CD4-positive, alpha-beta T cell treated with Interleukin-17A for 4 hours (primary cell): ENCODE measurements at places on chromosomes 16 and 17.

GRCh38 chr17:72399608-72400487, 279.0 kb downstream of the SOX9 start:
- DNase-seq, result no peak

GRCh38 chr16:84271866-84272265, 22.8 kb upstream of the WFDC1 start:
- no peak for DNase-seq

DNA sequence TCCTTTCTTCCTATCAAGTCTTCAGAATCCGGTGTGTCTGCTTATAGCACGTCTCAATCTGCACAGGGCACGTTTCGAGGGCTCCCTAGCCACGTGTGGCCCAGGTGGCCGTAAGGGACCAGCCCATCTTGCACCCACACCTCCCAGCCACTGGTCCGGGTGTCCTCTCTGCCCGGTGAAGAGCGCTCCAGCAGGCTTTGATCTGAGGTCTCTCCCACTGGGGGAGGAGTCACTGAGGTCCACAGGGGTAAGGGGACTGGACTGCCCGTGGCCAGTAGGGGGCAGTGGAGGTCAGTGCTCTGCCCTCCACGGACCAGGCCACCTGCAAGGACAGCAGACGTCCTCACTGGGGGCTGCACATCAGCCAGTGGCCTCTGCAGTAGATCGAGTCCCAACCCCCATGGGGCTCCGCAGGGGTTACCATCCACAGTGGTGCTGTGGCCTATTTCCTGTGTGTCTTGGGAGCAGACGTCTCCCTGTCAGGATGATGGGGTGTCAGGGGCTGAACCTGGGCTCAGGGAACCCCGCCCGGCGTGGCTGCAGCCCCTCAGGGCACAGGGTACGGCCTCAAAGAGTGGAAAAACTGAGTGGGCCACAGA, 204.1 kb upstream of the CIBAR2 start:
- DNase-seq, result peak; percentile 65

- no peak for DNase-seq
Observed at GRCh38 chr17:75013092-75013559, 656 bp downstream of the MRPL58 start.

- no peak for DNase-seq
Observed at GRCh38 chr16:58444265-58444664, 52.0 kb downstream of the GINS3 start.

DNA sequence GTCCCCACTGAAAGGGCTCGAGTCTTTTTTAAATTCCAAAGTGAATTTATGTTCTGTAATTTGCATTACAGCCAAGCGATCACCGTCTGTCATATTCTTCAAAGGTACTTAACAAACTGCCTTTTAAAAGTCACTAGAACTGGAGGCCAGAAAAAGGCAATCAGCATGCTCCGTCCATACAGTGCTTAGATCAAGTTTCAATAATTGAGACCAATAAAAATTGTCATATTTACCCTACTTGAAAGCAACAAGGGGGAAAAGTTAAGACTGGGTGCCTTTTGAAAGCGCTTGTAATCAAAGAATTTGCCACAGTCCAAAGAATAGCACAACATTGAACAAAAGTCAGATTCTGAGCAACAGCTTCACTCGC, 9.0 kb upstream of the ZFHX3 start:
- DNase-seq, result no peak

DNA sequence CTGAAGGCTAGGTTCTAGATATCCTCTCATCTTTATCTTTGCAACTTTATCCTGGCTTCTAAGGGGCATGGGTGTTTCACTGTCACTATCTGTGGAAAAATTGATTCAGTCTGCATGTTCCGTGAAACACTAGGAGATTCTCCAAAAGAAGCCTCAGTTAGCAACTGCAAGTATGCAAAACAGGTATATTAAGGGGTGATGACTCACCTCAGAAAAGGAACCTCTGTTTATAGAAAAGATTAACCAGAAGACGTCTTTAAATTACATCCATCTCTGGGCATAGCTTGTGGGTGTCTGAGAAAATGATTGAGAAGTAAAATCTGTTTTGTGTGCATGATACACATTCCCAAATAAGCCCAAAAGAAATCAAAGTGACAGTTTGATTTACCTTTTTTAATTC, 353.8 kb upstream of the HSBP1 start:
- DNase-seq, result no peak

DNA sequence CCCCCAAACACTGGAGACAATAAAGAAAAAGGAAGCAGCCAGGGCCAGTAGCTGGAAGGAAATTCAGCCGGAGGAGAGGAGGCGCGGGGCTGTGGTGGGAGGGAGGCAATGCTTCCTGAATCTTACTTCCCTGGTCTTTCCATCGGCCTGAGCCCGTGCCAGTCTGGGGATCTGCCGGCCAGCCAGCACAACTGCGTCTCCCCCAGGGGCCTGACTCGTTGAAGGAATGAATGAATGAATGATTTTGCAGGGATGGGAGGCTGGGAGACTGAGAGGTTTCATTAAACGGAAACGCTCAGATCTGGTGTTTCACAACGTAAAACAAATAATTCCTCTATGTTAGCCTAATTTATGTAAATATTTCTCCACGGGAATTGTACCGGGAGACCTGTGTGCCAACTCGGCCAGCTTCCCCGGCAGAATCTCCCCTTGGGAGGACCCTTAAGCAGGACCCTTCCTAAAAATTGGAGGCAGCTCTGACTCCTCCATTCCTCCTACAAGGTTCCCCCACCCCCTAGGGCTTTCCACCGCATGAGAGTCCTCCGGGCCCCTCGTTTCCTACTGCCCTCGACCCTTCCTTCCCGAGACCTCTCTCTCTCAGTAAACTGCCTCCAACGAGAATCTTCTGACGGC, 1.3 kb upstream of the BAIAP2 start:
- no peak for DNase-seq

DNA sequence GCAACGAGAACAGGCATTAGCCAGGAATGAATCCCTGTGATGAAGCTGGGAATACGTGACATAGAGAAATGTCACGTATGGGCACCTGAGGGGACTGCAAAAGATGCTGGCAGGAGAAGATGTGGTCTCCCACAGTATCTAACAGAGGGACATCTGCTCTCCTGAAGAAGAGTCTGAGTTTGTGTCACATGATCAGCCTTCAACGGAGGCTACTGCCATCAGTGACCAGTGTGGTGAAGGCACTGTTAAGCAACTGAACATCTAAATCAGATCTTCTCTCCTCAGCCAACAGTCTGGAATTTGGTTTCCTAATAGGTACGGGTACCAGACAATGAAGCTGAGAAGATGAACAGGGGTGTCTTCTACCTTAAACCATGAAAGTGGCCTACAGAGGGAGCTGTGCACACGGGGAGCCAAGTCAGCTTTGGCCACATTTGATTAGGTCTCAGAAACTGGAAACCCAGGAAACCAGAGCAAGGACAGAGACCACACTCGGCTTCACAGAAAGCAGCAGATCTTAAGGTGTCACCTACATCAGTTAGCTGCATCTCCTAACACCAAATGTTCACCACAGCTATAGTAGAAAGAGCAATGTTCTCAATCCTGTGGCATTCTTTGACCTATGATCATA, 41.8 kb downstream of the BRD7 start:
- DNase-seq, result peak; percentile 79

DNA sequence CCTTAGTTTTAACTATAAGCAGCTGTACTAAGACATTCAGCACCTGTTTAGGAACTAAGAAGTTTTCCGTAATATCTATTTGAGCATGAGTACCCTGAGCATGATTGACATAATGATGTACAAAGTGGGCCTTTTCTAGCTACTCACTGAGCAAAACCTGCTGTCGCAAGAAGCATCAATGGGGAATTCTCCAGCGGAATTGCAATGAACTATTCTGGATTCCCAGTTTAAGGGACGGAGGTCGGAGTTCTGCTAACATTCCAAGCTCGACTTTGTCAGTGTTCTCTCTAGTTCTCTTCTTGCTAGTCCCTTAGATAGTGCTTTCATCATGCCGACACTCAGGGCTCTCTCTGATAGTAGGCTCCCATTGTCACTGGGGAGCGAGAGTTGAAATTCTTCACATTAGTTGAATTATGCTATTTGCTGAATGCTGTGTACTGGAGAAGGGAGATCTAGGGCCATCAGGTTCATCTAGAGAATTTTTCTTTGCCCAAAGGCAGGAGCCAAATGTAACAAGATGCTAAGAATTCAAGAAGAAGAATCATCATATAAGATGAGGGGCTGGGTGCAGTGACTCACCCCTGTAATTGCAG, 40.2 kb upstream of the MYH2 start:
- no peak for DNase-seq

DNA sequence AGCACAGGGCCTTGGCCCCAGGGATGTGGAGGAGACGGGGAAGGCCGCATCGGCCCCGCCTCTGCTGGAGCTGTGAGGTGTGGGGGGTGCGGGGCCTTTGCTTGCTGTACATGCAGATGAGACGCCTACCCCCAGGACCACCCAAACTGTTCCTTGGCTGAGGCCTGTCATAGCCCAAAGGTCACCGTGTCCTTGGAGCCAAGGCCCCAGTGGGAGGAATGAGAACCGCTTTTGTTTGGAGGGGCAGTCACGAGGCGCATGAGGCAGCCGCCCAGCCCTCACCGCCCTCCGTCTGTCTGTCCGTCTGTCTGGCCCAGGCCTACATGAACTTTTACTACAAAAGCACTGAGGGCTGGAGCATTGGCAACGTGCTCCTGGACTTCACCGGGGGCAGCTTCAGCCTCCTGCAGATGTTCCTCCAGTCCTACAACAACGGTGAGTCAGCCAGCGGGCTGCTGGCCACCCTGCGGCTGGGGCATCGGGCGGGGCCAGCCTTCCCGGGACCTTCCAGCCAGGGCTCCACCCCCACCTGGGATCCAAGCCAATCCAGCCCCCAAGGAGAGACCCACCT, 8.8 kb downstream of the TAX1BP3 start:
- no peak for DNase-seq

DNA sequence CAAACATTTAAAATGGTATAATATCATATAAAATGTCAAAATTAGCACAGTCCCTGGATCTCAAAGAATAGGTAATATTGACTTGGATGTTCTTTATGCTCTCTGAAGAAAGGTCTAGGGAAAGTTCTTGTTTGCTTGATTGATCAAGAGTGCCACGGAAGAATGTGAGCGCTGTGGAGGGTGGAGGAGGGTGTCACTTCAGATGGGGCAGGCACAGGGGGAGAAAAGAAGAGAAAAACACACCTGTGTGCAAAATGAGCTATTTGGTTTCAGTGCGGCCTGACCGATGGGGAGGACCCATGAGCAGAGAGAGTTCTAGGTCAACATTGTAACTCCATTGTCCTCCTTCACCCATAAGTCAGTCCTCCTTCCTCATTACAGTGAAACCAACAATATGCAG, 8.8 kb upstream of the VPS4A start:
- no peak for DNase-seq

DNA sequence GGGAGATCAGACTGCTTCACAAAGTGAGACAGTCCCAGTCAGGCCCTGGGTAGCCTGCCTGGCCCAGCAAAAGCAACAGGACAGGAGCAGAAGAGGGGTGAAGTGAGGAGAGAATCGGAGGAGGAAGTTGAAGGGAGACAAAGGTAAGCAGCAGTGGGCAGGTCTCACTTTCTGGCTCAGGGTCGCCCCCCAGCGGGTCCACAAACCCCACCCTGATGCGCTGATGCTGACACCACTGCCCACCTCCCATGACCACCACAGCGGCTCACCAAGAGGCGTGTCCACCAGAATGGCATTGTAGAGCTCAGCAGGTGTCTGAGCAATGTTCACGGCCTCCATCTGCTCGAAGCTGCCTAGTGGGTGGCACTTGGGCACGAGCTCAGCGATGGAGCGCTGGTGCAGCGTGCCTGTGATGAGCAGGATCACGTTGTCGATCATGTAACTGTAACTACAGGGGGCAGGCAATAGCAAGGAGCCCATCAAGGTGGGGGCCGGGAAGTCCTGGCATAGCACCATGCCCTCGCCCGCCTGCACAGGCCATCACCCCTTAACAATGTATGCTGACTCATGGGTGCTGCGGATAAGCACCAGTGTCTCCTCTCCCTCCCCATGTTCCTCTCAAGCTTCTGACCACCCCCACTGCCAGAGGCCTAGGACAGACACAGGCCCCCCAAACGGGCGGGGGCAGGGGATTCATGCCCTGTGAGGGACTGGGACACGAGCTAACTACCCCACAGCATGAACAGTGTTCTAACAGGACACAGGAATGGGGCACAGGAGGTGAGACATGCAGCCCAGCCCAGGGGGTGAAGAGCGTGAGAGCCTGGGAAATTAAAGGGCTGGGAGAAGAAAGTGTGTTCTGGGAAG, 13.6 kb downstream of the HSD11B2 start:
- no peak for DNase-seq

- DNase-seq, result no peak
Observed at GRCh38 chr17:57563958-57564357, 181.1 kb downstream of the CCDC182 start.

DNA sequence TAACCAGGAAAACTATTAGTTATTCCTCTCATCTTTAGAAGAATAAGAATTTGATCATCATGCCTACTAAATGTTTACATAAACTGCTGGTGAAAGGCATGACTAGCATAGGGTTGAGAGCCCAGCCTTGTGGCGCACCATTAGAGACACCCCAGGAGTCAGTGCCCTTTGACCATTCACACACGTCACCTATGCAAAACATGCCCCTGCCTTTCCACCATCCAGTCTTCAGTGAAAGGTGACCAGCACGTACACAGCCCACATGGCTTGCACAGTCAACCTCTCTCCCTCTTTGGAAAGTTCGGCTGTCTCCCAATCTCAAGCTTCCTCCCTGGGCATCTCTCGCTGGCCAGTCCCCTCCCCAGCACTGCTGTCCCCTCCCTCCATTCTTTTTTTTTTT, 150.3 kb downstream of the ENGASE start:
- no peak for DNase-seq

DNA sequence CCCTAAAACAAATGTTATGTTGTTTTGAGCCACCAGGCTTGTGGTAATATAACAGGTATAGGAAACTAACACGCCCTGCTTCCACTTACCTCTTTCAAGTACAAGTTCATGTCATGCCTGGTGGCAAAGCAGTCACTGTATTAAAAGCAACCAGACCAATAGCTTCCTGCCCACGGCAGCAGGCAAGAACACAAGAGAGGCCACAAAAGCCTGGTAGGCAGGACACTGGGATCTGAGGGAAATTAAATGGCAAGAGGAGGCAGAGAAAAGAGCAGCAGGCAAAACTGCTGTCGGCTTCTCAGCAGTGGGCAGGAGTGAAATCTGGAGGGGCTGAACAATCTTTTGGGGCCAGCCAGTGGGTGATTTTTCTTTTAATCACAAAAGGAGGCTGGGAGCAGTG, 2.2 kb downstream of the CYTH1 start:
- peak; percentile 74 for DNase-seq

GRCh38 chr17:46733837-46734475, 84.5 kb downstream of the WNT3 start:
- no peak for DNase-seq

DNA sequence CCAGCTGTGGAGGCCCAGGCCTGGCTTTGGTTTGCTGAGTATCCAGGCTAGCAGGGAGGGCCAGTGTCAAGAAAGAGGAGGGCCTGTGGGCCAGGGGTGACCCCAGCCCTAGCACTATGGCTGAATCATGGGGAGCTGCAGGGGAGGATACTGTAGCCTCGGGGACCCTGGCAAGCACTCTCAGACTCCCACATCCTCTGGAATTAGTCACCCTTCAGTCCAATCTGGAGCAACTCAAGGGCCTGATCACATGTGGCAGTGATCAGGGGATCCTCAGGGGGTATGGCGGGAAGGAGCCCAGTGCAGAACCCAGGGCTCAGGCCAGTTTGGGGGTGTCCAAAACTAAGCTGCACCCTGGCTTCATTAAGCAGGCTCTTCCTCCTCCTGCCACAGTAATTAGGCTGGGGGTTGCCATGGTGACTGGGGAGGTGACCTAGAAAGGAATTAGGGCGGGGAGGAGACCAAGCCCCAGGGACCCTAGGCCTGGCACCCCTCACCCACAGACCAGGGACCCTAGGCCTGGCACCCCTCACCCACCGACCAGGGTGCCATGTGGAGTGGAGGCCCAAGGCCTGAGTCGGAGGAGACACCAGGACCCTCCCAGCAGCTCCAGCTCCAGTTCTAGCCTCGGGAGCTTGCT, 5.8 kb downstream of the NLGN2 start:
- no peak for DNase-seq
